ENCODE measurements at places on chromosomes 6 and 20.

DNA sequence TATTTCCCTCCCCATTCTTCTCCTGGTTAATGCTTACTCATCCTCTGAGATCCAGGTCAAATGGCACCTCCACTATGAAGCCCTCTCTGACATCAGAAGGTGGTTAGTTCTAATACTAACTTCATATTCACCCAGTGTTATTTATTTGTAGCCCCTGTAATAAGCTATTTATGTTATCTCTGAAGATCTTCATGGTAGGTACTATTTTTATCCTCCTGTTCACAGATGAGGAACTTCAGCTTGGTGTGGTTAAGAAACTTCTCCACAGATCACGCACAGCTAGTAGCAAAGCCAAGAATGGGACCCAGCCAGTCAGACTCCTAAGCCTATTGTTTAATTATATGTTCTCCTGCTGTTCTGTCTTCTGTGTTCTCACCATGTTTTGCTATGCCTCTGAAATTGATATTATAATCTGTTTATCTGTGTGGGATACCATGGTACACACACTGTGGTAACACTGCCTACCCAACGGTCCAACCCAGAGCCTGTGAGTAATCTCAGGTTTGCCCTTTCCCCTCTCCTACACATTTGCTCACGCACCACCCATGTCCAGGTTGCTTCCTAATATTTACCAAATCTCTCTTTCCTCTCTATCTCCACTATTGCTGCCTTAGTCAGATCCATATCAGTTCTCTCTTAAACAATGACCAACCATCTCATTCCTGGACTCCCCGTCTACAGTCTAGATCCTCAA lies 98.4 kb downstream of the IPCEF1 start:
- no peak for DNase-seq

GRCh38 chr20:44693627-44694026 lies 21.5 kb upstream of the CCN5 start:
- DNase-seq = no peak

DNA sequence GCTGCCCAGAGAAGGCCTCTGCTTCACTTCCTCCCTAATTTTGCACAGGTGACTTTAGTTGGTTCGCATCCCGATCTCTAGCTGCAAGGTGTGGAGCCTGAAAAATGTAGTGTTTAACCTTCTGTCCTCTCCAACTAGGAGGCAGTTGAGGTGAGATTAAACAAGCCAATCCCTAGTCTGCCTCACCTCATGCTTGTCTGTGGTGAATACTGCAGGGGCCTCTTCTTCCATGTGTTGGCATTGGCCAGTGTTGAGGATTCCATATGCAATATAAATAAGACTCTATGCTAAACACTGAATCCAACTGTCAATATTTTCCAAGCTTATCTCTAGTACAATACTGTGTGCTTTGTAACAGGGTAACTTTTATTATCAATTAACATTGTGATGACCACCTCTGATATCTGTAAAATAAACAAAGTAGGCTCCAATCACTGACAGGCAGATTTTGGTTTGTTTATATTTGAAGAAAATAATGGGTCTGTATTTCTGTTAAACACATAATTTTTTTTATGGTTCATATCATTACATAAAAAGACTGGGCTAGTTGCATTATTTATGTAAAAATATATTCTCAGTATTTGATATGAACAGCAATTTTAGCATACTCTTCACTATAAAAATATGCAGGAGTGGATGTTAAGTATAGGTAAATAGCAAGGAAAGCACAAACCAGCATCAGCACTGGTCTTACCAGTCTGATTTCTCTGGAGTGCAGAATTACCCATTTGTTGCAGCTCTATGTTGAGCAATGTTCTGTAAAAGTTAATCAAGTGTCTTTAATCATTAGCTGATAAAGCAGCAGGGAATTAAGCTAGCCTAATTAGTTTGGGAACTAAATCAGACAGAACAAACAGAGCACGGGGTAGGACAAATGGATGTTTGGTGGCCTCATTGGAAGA lies 74.0 kb downstream of the ANKRD6 start:
- DNase-seq = no peak

- DNase-seq = no peak
Measured at GRCh38 chr20:17438436-17439039, 92.6 kb downstream of the BFSP1 start.

- DNase-seq = no peak
Measured at GRCh38 chr6:54441020-54441419, 132.8 kb downstream of the TINAG start.

DNA sequence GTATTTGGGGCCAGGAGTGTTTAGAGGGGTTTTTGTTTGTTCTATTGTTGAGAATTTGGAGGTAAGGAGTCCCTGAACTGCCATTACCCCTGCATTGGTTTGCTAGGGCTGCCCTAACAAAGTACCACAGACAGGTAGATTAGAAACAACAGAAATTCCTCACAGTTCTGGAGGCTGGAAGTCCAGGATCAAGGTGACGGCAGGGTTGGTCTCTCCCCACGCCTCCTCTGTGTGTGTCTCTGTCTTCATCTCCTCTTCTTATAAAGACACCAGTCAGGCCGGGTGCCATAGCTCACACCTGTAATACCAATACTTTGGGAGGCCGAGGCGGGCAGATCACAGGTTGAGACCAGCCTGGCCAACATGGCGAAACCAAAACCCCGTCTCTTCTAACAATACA lies 97.1 kb upstream of the FAM8A1 start:
- DNase-seq = no peak

DNA sequence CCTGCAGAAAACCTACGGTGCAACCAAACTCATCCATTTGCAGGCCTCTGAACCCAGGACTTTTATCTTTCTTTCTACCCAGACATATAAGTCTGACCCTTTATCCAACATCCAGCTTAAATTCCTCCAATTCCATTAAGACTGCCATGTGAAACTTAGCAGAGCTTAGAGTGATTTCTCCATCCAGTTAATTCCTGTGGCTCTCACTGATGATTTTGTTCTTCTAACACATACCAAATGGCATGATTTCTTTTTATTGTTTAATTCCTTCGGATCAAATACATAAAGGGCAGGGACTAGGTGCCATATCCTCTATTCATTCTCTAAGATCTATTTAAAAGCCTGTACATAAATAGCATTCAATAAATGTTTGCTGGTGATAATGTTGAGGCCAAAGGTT lies 92.9 kb downstream of the TASP1 start:
- no peak for DNase-seq

Measured in COR-L47 (cell line).